ENCODE measurements at places on chromosomes 12 and 14. TPM values are rescaled to one million over a fixed set of nuclear protein-coding genes. Genes with fewer than 3 reads are reported as not detected.
A peak's percentile ranks its signal among the peaks of the same experiment; 100 is the strongest.

The PTPRB gene
- 10.9 TPM for total RNA-seq

The L2HGDH gene
- total RNA-seq = 8.9 TPM

GRCh38 chr12:76374386-76375020, 26.3 kb upstream of the BBS10 start:
- H3K4me3 ChIP-seq = no peak overlapping the region
- DNase-seq = no peak
- no peaks in the 10 kb centered on the region for H3K36me3 ChIP-seq
- no peaks in the 10 kb centered on the region for H3K4me1 ChIP-seq
- H3K27ac ChIP-seq = no peak overlapping the region

The DPPA3 gene
- total RNA-seq = not detected

DNA sequence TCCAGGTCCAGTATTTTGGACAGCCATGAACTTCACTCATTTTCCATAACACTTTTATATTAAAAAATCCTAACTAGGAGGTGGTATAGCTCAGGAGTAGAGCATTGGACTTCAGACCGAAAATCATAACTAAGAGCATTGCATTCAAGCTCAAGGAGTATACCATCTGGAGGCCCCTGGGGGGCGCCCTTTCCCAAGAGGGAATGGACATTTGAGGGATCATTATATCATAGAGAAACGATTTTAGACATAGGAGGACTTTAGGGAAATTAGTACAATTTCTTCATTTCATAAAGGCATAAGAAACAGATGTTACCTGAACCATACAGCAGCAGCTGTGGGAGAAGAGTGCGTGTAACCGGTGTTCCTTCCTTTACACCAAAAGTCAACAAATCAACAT, 5.2 kb upstream of the ATG14 start:
- DNase-seq = peak; percentile 37
- no peaks in the 10 kb centered on the region for H3K4me1 ChIP-seq
- H3K27ac ChIP-seq = no peak overlapping the region
- H3K27me3 ChIP-seq = no peaks in the 10 kb centered on the region

The ACRBP gene
- 172 TPM for total RNA-seq

GRCh38 chr12:130870442-130871285, 1.2 kb upstream of the RAN start:
- H3K27me3 ChIP-seq = no peaks in the 10 kb centered on the region
- peak overlapping the region; percentile 86 for H3K27ac ChIP-seq
- peaks cover 9% of the 10 kb centered on the region for H3K4me1 ChIP-seq
- DNase-seq = peak; percentile 51
- no peaks in the 10 kb centered on the region for H3K36me3 ChIP-seq
- peak overlapping the region; percentile 58 for H3K4me3 ChIP-seq

The GLTP gene
- 20.0 TPM for total RNA-seq

DNA sequence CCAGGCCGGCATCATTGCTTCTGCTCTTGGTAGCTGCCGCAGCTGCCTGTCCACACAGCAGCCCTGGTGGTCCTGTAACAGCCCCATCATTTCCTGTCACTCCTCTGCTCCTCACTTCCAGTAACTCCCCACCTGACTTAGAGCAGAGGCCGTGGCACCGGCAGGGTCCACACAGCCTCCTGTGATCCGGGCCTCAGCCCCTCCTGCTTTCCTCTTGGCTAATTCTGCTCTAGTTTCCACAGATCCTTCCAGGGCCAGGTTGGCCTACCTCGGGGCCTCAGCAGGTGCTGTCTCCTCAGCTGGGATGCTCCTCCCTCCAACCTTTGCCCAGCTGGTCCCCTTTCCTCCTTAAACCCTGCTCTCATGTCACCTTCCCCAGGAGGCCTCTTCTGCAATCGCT, 80.2 kb downstream of the FZD10 start:
- H3K36me3 ChIP-seq = no peaks in the 10 kb centered on the region
- H3K4me1 ChIP-seq = no peaks in the 10 kb centered on the region
- H3K27me3 ChIP-seq = no peaks in the 10 kb centered on the region
- no peak overlapping the region for H3K4me3 ChIP-seq

The ZFHX2 gene
- total RNA-seq = 21.2 TPM

GRCh38 chr12:68012712-68013111, 23.5 kb downstream of the IFNG-AS1 start:
- no peak overlapping the region for H3K4me3 ChIP-seq
- no peaks in the 10 kb centered on the region for H3K27me3 ChIP-seq
- no peaks in the 10 kb centered on the region for H3K36me3 ChIP-seq
- H3K4me1 ChIP-seq = no peaks in the 10 kb centered on the region

DNA sequence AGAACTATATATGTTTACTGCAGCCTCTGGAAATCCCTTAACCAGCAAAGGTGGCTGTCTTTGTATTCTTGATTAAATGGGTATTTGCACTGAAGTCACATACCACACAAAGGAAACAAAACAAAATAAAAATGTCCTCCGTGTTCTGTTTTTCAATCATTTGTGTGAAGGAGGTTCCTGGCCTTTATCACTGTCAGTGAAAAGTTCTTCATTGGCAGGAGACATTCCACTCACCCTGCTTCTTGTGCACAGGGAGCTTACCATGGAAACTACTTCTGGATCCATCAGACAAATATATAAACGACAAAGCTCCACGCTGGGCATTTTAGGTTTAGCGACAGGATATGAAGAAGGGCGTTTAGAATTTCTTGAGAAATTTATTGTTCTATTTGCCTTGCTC, 5.7 kb upstream of the NKX2-8 start:
- H3K27ac ChIP-seq = no peak overlapping the region
- H3K36me3 ChIP-seq = no peaks in the 10 kb centered on the region
- peaks cover 4% of the 10 kb centered on the region for H3K4me1 ChIP-seq
- H3K4me3 ChIP-seq = no peak overlapping the region
- H3K27me3 ChIP-seq = no peaks in the 10 kb centered on the region

DNA sequence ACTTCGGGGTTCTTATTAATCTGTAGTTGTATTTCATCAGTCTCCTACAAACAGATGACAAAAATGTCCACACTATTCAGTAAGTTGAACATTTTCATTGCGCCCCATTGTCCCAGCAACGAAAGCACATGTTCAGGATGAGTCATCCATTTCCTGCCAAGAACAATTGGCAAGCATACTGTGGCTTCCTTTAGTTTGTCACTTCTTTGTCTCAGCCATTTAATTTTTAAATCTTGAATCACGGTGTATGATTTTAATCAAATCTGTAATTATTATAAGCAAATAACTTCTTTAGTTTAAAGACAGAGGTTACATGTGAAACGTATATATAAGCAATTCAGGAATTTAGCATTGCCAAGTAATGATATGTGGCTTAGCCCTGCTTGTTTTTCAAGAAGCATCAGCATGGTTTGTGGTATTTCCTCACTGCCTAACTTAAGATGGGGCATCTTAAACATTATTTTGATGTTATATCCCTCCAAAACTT, 211.3 kb upstream of the KRR1 start:
- peak overlapping the region; percentile 65 for H3K27ac ChIP-seq
- peaks cover 29% of the 10 kb centered on the region for H3K4me1 ChIP-seq
- no peak overlapping the region for H3K4me3 ChIP-seq
- H3K27me3 ChIP-seq = no peaks in the 10 kb centered on the region
- no peaks in the 10 kb centered on the region for H3K36me3 ChIP-seq

DNA sequence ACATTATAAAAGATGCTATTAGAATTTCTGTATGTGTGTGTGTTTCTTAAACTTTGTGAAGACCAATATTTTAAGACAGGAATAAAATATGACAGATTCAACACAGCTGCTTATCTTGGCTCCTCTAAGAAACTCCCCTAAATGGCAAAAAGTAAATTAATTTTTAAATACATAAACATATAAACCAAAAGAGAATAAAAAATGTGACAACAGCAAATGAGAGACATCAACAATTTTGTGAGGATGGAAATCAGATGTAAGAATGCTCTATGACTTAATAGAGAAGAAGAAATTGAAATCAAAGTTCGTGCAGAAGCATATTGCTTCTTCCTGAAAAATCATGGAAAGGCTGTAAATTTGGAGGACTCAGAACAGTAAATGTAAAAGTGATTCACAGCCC, 1083.8 kb downstream of the FLRT2 start:
- no peaks in the 10 kb centered on the region for H3K36me3 ChIP-seq
- H3K4me1 ChIP-seq = no peaks in the 10 kb centered on the region
- no peak overlapping the region for H3K4me3 ChIP-seq
- DNase-seq = no peak
- no peak overlapping the region for H3K27ac ChIP-seq
- no peaks in the 10 kb centered on the region for H3K27me3 ChIP-seq

- peak; percentile 50 for DNase-seq
- H3K36me3 ChIP-seq = no peaks in the 10 kb centered on the region
- no peaks in the 10 kb centered on the region for H3K4me1 ChIP-seq
- H3K27ac ChIP-seq = no peak overlapping the region
- no peaks in the 10 kb centered on the region for H3K27me3 ChIP-seq
These were observed 20.1 kb downstream of the SPRING1 start for GRCh38 chr12:116717466-116718437.

The AACS gene
- total RNA-seq = 26.0 TPM

DNA sequence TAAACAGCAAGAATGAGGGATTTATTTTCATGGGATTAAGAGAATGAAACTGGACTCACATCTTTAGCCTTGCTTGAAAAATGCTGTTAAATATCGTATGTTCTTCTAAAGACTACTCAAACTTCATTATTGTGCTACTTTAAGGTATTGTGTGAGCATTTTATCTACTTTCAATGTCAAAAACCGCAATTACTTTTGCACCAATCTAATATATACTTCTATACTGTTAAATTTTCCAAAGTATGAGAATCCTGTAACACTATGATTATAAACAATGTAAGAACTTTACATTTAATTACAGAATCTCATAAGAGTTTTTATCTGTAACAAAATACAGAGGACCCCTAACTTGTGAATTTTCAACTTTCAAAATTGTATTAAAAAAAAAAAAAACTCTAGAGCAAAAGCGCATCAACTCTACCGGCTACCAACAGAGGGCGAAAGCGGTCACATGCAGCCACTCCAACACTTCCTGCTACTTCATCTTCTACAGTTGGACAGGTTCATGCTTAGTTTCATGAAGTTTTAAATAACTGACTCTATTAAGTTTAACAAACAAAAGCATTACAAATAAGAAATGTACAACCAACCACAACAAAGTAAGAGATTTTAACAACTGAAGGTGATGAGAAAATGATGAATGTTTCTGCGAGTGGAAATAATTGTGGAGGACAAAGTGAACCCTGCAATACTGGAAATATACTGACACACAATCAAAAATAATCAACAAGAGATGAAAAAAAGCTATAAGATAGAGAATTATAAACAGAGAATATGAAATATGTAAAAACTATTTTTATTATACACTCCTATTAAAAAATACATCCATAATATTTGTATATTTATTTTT, 210.9 kb downstream of the MED13L start:
- H3K27ac ChIP-seq = no peak overlapping the region
- H3K4me3 ChIP-seq = no peak overlapping the region
- DNase-seq = peak; percentile 46
- no peaks in the 10 kb centered on the region for H3K27me3 ChIP-seq
- H3K4me1 ChIP-seq = peaks cover 5% of the 10 kb centered on the region
- H3K36me3 ChIP-seq = no peaks in the 10 kb centered on the region

The LALBA gene
- total RNA-seq = 5.2 TPM

The NRXN3 gene
- total RNA-seq = 8.0 TPM

Measured in testis (tissue), 5 donors.